A549 treated with AZD2906 at 1 μM for 4 hours (cell line): ENCODE measurements at places on chromosomes 5 and 9. TPM values are rescaled to one million over a fixed set of nuclear protein-coding genes. Genes with fewer than 3 reads are reported as not detected.

Gene PKD2L2
- 0.05 to 0.09 TPM (median 0.07 TPM) in 3 of 5 replicates, not detected in the others for total RNA-seq

Gene INSL4
- 14.4 to 17.2 TPM (median 16.2 TPM) in 5 replicates for total RNA-seq

Gene ENTPD2
- 2.9 to 6.2 TPM (median 5.7 TPM) in 5 replicates for total RNA-seq

Gene BARHL1
- total RNA-seq = 0.02 to 0.03 TPM in 2 of 5 replicates, not detected in the others

Gene PCDHGA7
- 0.71 to 1.2 TPM (median 0.76 TPM) in 5 replicates for total RNA-seq

Gene DCANP1
- total RNA-seq = not detected in 5 replicates

Gene MAML1
- 16.0 to 18.5 TPM (median 17.7 TPM) in 5 replicates for total RNA-seq

Gene KIF12
- total RNA-seq = 1.3 to 1.9 TPM (median 1.5 TPM) in 5 replicates

Gene SCGB3A2
- not detected in 5 replicates for total RNA-seq

Gene APBA1
- total RNA-seq = 0.20 to 0.28 TPM (median 0.20 TPM) in 5 replicates

Gene ADAMTSL1
- total RNA-seq = 0.08 to 0.09 TPM in 2 of 5 replicates, not detected in the others

Gene NR2F1
- 4.1 to 5.2 TPM (median 4.7 TPM) in 5 replicates for total RNA-seq
